ENCODE measurements at places on chromosomes 13 and 19. TPM values are rescaled to one million over a fixed set of nuclear protein-coding genes. Genes with fewer than 3 reads are reported as not detected.

DNA sequence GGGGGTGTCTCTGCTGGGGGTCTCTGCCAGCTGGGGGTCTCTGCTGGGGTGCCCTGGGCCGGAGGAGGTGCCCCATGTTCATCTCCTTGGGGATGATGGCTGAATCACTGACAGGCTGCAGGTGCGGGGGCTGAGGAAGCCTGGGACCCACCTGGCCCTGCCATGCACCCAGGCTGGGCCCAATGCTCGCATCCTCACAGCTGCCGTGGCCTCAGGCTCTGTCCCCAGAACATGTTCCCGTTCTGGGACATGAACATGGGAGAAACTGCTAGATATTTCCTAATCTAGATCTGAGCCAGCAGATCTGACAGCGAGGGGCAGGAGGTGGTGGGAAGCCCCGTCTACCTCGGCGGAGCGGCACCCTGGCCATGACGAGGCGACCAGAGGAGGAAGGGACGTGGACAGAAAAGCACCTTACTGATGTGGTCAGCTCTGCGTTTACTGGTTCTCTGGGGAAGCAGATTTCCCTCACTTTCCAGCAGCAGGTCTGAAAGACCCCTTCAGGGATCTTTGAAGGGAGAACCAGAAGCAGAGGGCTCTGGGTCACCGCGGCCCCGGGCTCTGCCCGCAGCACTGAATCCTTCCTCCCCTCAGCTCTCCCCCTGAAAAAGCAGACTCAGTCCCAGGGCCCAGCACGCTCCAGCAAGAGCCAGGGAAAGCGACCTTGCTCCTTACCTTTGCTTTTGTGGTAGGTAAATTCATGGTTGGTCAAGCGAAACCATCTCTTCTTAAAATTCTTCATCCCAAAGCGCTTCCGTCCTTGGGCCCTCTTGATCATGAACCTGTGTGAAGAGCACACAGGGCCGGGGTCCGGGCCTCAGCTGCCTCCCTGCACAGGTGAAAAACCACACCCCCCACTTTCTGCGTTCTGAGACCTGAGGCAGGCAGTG is 26.5 kb upstream of the C13orf46 start:
- H3K27ac ChIP-seq: no peak overlapping the region
- H3K27me3 ChIP-seq: no peaks in the 10 kb centered on the region
- no peaks in the 10 kb centered on the region for H3K4me1 ChIP-seq
- H3K4me3 ChIP-seq: no peak overlapping the region
- H3K36me3 ChIP-seq: no peaks in the 10 kb centered on the region

- no peaks in the 10 kb centered on the region for H3K36me3 ChIP-seq
- H3K4me3 ChIP-seq: no peak overlapping the region
- no peak for DNase-seq
- no peaks in the 10 kb centered on the region for H3K27me3 ChIP-seq
Measured at GRCh38 chr13:101305981-101306411, 110.3 kb downstream of the NALCN start.

GRCh38 chr19:55390461-55390880 is 4.7 kb downstream of the RPL28 start:
- no peak overlapping the region for H3K4me3 ChIP-seq
- no peaks in the 10 kb centered on the region for H3K36me3 ChIP-seq
- H3K27ac ChIP-seq: no peak overlapping the region
- H3K27me3 ChIP-seq: no peaks in the 10 kb centered on the region
- peaks cover 13% of the 10 kb centered on the region for H3K4me1 ChIP-seq
- DNase-seq: no peak

Gene MYH14
- 19.3 TPM for total RNA-seq

Gene IGSF23
- total RNA-seq: not detected

- DNase-seq: no peak
- no peaks in the 10 kb centered on the region for H3K27me3 ChIP-seq
- no peaks in the 10 kb centered on the region for H3K36me3 ChIP-seq
Measured at GRCh38 chr19:51541458-51542357, 10.2 kb upstream of the SIGLEC6 start.

GRCh38 chr19:33207903-33208302 is 13.8 kb downstream of the LRP3 start:
- H3K27ac ChIP-seq: no peak overlapping the region
- no peaks in the 10 kb centered on the region for H3K27me3 ChIP-seq
- no peaks in the 10 kb centered on the region for H3K36me3 ChIP-seq

- H3K4me3 ChIP-seq: no peak overlapping the region
- no peak for DNase-seq
- no peaks in the 10 kb centered on the region for H3K27me3 ChIP-seq
- H3K27ac ChIP-seq: no peak overlapping the region
- H3K4me1 ChIP-seq: peaks cover 6% of the 10 kb centered on the region
Measured at GRCh38 chr13:24032252-24032651, 128.3 kb upstream of the SPATA13 start.

Gene TNFAIP8L1
- 2.9 TPM for total RNA-seq

- DNase-seq: no peak
- no peak overlapping the region for H3K27ac ChIP-seq
- no peaks in the 10 kb centered on the region for H3K4me1 ChIP-seq
- no peak overlapping the region for H3K4me3 ChIP-seq
- no peaks in the 10 kb centered on the region for H3K36me3 ChIP-seq
Measured at GRCh38 chr13:50581586-50582196, 261.8 kb downstream of the DLEU7 start.

Gene DDX39A
- 79.0 TPM for total RNA-seq

Gene ZNF534
- 0.33 TPM for total RNA-seq

Gene FGF22
- total RNA-seq: 0.48 TPM

GRCh38 chr19:17841810-17842662 is 5.7 kb downstream of the JAK3 start:
- peak overlapping the region; percentile 67 for H3K27ac ChIP-seq
- no peak for DNase-seq
- no peaks in the 10 kb centered on the region for H3K4me1 ChIP-seq
- H3K4me3 ChIP-seq: peak overlapping the region; percentile 14
- H3K36me3 ChIP-seq: no peaks in the 10 kb centered on the region

- no peak for DNase-seq
- H3K36me3 ChIP-seq: no peaks in the 10 kb centered on the region
Measured at GRCh38 chr19:46546194-46546896, 50.7 kb upstream of the PNMA8B start.

Gene ZNF570
- 10.8 TPM for total RNA-seq
